ENCODE measurements at places on chromosomes 2 and 18.

GRCh38 chr2:224378701-224379097 is 23.2 kb downstream of the FAM124B start:
- DNase-seq = no peak

GRCh38 chr2:233358947-233359346 is 4.7 kb downstream of the DGKD start:
- no peak for DNase-seq

- DNase-seq = no peak
These were observed 82.1 kb downstream of the CDC42EP3 start for GRCh38 chr2:37589298-37589697.

GRCh38 chr2:178005756-178006155 is 66.8 kb downstream of the PDE11A start:
- no peak for DNase-seq

DNA sequence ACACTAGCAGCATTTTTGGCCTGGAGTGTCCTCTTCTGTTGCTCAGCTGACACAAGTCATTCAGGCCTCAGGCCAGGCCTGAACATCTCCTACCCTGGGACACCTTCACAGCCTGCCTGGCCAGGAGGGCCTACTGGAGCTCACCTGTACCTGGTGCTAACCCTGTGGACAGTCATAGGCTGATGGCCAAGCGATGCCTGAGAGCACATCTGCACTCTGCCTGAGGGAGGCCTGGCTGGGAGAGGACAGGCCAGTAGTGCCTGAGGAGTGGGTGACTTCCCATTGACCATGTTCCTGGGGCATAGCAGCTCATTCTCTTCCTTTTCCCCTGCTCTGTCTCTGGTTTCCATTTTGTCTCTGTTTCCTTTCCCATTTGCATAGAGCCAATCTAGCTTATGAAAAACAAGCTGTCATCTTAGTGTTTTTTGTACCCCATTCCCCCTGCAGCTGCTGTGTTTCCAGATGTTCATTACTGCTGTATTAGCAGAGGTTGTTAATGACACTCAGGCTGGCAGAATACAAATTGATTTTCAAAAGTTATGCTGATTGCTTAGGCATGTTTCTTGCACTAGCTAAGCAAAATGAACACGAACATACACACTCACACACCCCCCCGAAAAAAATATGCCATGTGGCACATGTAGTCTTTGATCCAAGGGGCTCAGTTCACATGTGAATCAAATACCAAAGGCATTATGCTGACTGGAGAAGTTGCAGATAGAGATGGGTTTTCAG is 149.7 kb upstream of the HS6ST1 start:
- no peak for DNase-seq

GRCh38 chr2:240996834-240997140 is 1.6 kb upstream of the SNED1 start:
- DNase-seq = no peak

GRCh38 chr18:49514577-49514976 is 27.5 kb upstream of the C18orf32 start:
- DNase-seq = no peak

- DNase-seq = no peak
These were observed 192.8 kb upstream of the PXDN start for GRCh38 chr2:1937066-1937465.

Measured in effector CD8-positive, alpha-beta T cell (primary cell).